ENCODE measurements at places on chromosomes 11 and 22. TPM values are rescaled to one million over a fixed set of nuclear protein-coding genes. Genes with fewer than 3 reads are reported as not detected.

TREH gene
- not detected for total RNA-seq

TMEM258 gene
- total RNA-seq, result 106 TPM

OR2AG2 gene
- total RNA-seq, result not detected

MRGPRX4 gene
- total RNA-seq, result not detected

MRGPRG gene
- not detected for total RNA-seq

CCDC116 gene
- total RNA-seq, result 0.85 TPM

NXPE1 gene
- total RNA-seq, result not detected

SCGB1D2 gene
- not detected for total RNA-seq

SCYL1 gene
- 123 TPM for total RNA-seq

FAM180B gene
- total RNA-seq, result not detected

BARX2 gene
- total RNA-seq, result not detected

RIMBP3C gene
- 0.38 TPM for total RNA-seq

FAR1 gene
- total RNA-seq, result 70.5 TPM

DNA sequence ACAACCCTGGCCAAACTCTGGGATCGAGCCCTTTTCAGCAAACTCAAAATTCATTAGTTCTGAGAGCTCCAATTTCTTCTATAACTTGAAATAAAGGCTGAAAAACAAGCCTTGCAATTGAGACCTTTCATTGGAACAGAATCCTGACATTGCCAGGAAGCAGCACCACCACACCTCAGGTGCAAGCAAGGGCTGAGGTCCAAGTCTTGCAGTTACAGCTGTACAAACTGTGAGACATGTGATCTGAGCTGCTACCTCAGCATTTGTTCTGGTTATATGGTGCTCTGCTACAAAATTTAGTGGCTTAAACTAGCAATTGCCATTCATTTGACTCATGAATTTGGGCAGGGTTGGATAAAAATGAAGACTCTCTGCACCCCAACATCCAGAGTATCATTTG, 18.1 kb downstream of the OR5AS1 start:
- no peak for DNase-seq

DNA sequence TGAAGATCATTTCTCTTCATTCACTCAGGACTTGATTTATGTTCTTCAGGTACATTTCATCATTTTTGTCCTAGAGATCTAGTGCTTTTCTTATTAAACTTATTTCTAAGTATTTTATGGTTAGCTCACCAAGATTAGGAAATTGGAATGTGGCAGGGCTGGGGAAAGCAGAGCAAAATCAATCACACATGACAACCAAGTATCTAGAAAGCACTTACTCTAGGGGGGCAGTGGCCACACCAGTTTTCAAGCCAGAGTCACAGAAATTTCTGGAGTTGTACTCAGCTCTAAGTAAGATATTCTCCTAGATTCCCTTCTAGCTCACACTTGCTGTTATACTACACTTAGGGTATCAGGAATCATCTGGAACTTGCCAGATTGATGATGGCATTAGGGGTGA, 33.3 kb upstream of the MYEOV start:
- DNase-seq, result no peak

GRCh38 chr11:45188127-45188526, 41.7 kb downstream of the PRDM11 start:
- DNase-seq, result no peak

DNA sequence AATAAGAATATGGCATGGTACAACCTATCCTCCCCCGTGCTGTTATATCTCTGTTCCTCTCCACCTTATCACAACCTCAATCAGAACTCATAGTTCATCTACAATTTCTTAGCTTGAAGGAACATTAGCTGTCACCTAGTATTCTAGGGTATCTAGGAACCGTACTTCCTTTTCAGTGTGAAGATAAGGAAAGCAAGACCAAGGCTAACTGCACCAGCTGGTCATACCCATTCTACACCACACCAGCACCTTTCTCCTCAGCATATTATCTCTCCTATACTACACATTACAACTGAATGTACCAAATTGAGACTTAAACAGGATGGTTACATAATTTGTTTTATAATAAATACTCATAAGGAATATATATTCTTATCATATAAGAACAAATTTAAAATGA, 73.1 kb downstream of the ARHGAP32 start:
- DNase-seq, result no peak

DNA sequence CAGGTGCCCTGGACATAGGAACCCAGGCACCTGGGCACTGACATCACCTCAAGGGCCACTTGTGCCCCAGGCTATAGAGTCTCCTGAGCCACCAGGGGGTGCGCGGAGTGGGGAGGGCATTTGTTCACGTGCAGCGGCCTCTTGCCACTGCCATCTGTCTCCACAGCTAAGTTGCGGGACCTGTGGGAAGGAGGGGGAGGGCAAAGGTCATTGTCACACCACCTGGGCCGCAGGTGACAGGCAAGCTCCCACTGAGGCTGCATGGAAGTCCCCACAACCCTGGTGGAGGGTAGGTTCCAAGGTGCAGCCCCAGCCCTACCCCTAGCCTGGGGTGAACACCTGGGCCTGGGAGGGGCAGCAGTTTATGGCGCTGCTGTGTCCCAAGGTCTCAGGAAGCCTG, 79.5 kb downstream of the PIWIL3 start:
- DNase-seq, result no peak

GRCh38 chr22:23085785-23086184, 15.5 kb downstream of the GNAZ start:
- no peak for DNase-seq

DNA sequence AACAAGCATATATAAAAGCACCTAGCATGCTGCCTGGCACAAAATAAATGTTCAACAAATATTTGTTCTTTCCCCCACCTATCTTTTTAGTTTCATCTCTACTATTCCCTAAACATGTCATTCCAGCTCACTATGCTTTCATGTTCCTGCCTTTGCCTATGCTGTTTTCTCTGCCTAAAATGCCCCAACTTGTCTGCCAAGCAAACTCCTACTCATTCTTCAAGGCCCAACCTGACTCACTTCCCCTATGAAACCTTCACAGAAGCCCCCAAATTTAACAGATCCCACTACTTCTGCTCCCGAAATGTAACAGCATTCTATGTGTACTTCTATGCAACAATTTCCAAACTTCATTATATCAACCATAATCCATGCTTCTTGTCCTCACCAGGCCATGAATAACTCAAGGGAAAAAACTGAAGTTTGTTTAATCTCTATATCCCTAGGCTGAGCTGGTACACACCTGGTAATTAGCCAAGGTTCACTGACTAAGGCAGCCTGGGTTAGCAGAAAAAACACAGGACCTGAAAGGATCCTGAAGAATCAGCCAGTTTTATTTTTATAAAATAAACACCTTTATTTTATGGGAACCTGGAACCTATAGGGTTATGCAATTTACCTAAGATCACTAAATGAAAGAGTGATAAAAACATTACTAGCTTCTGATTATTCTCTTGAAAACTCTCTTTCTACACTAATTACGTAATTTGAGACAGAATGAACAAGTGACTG, 72.2 kb downstream of the PAK1 start:
- DNase-seq, result no peak

GRCh38 chr22:23121000-23121421, 20.8 kb downstream of the RSPH14 start:
- DNase-seq, result no peak

DNA sequence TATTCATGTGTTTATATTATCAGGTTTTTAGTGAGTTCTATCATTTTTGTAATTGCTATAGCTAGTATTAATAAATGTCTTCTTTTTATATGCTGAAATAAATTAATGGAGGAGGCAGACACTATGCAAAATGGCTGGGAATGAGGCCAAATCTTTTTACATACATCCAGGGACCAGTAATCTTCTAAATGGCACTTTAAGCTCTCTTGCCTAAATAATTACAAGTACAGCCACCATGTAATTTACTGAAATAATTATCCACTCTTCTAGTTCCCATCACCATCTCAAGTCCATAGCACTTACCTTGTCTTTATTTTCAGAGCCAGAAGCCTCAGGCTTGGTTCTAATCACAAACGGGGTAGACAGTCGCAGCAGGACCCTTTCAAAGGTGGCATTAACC, 79.1 kb downstream of the GUCY1A2 start:
- no peak for DNase-seq

DNA sequence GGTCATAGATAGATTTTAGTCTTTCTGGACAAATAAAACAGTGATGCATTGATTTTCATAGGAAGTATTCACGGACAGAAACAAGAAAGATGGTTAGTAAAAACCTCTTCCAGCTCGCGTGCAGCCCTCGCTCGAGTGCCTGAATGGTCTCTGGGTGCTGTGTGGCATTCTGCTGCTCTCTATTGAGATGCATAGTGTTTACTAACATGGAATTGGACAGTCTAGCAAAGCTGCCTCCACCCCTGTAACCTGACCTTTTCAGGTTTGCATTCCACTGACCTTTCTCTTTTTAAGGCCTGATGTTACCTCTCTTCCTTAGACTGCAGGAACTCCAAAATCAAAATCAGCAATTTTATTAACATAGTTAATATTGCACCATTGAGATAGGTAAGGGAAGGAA, 643.4 kb downstream of the JRKL start:
- DNase-seq, result no peak

- DNase-seq, result peak; percentile 27
These were observed 2.6 kb downstream of the RCE1 start for GRCh38 chr11:66845876-66846212.

- no peak for DNase-seq
These were observed 298.3 kb downstream of the ETS1 start for GRCh38 chr11:128289048-128289447.

GRCh38 chr11:64356498-64357411, 2.2 kb upstream of the RPS6KA4 start:
- DNase-seq, result peak; percentile 93

DNA sequence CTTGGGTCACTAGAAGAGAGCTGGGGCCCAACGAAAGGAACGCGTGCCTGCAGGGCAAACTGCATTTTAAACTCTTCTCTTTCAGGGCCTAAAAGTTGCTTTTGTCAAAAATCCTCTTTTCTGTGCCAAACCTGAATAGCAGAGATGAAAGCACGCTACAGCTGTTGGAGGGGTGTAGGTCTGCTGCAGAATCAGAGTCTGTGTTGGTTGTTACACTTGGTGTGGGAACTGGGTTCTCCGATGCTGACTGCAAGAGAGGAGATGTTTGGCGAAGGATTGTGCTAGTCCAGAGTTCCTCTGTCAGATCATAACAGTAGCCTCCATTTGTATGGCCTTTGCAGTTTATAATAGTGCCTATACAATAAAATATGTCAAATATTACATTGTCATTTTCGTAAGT, 41.8 kb downstream of the BARX2 start:
- no peak for DNase-seq

DNA sequence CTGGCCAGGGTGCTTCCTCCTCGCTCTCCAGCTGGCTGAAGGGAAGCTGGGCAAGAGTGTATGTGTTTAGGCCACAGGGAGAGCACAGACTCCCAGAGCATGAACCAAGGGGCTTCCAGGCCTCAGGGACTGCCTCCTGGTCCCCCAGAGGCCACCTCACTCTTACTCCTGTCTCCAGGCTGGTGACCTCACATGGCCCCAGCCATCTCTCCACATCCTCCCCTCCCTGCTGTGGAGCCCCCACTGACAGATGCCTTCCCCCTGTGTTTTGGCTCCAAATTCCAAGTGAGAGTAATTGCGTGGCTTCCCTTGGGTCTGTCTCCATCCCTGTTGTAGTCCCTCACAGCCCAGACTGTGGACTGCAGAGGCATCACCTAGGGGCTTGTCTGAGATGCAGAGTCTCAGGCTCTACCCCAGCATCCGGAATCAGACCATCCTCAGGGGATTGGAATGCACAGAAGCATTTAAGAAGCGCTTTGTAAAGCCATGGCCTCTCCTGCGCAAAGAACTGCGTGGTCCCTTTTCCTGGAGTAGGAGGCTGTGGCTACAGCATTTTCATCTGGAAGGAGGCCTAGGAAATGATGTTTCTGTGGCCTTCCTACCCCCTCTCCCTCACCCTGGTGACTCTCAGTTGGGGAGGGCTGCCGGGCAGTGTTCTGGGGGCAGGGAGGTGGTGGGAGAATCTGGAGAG, 91.1 kb downstream of the ATXN10 start:
- DNase-seq, result no peak

DNA sequence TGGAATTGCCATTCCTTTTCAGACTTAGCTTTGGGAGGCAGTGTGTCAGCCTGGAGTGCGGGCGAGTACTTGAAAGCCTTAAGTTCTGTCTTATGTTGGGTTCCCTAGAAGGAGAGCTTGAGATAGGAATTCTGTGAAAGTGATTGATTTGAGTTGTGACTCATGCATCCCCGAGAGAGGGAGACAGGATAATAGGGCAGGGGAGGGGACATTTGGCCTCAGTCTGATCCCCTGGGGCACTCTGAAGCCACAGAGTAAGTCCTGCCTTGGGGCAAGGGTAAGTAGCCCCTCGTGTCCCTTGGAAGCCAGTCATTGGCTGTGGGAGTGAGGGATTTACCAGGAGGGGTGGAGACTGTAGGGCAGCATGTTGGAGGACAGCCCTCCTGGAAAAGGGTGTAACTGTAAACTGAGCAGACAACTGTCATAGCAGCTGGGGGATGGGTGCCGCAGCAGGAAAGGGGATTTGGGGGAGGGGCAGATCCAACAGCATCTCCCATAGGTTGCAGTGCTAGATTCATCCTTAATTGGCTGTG, 44.0 kb downstream of the KIAA1671 start:
- DNase-seq, result no peak

GRCh38 chr11:126160345-126161022, 51.0 kb downstream of the RPUSD4 start:
- no peak for DNase-seq

GRCh38 chr11:57885298-57886050, 123.9 kb downstream of the CTNND1 start:
- no peak for DNase-seq

DNA sequence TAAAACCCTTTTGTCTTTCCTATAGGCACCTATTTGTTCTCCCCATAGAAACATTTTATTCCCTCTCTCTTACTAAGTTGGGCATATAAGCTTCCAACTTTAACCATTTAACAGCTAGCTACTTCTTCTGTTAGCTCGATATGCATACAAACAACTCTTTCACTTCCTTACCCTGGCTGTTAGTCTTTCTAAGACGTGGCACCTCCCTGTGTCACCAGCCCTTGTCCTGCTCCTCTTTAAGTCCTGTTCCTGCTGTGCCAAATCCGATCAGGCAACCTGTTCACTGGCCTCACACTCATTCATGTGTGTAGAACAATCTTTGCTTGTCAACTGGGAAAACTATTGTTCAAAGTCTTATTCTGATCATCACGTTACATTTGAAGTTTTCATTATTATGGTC, 1376.1 kb upstream of the TENM4 start:
- no peak for DNase-seq

DNA sequence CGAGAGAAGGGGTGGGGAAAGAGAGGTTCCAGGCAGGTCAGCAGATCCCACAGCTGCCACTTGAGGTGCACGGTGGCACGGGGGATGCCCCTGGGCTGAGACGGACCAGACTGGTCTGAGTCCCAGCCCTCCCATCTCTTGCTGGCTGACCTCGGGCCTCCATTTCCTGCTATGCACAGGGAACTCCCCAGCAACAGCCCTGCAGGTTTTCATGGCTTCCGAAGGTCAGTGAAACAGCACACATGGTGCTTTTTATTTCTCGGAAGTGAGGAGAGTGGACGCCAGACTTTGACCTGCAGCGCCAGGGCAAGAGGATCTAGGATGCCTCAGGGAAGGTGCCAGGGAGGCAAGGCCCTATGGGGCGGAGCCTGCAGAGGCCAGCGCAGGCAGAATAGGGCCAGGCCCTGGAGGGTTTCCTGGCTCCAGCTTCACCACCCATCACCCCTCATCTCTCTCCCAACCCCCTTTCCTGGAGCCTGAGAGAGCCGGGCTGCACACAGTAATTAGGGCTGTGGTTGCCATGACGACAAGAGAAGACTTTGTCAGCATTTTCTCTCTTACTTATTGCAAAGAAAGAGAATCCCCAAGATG, 29.5 kb downstream of the SLC22A12 start:
- DNase-seq, result no peak
